ENCODE measurements at places on chromosomes 1 and 21.

DNA sequence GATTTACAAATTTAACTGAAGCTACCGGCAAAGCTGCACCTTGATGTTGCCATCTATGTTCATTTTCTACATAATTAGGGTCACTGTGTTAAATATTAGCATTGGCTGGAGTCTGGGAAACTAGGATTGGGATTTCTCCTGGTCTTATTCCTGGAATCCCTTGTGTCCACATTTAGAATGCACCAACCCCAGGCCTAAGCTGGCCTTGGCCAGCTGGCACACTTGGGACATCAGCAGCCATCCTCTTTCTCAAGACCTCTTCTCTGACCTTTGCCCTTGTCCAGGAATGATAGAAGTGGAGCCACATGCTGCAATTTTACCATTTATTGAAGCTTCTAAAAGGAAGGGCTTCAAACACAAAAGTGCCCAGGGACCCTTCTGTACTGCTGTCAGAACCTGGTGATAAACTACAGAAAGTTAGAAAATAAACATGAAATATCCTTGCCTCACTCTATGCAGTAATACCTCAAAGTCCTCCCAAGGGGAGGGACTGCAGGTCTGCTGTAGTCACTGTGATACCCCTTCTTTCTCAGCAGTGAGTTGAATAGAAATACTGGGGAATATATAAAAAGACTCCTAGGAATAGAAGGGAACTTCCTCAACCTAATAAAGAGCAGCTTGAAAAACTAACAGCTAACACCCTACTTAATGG lies 13.7 kb upstream of the PIGC start:
- no peak for DNase-seq

- no peak for DNase-seq
Measured at GRCh38 chr21:37412603-37413360, 46.2 kb downstream of the DYRK1A start.

DNA sequence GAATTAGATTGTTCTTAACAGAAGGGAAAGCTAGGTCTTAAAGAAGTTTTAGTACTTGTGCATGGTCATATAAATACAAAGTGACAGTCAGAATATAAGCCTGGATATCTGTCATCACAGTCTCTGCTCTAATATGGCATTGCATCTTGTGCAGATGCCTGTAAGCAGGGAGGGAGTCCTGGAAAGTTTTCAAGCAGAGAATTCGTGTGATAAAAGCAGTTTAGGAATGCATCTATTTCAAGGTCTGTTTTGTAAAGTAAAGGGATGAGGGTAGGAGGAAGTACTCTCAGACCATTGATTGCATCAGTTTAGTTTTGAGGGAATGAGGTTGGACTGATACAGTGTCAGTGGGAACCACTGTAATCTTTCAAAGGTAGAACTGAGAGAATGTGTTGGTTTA lies 30.6 kb downstream of the IARS2 start:
- no peak for DNase-seq

- DNase-seq, result no peak
Measured at GRCh38 chr1:59898927-59899326, 27.6 kb downstream of the CYP2J2 start.

GRCh38 chr1:94611681-94612475 lies 70.3 kb upstream of the F3 start:
- DNase-seq, result no peak

GRCh38 chr1:118247593-118247992 lies 62.6 kb upstream of the SPAG17 start:
- DNase-seq, result peak; percentile 18

- no peak for DNase-seq
Measured at GRCh38 chr21:36288651-36289243, 31.2 kb upstream of the MORC3 start.

GRCh38 chr1:1665815-1666251 lies 7.0 kb upstream of the CDK11B start:
- no peak for DNase-seq

- no peak for DNase-seq
Measured at GRCh38 chr1:243257189-243257588, 1.3 kb downstream of the SDCCAG8 start.

DNA sequence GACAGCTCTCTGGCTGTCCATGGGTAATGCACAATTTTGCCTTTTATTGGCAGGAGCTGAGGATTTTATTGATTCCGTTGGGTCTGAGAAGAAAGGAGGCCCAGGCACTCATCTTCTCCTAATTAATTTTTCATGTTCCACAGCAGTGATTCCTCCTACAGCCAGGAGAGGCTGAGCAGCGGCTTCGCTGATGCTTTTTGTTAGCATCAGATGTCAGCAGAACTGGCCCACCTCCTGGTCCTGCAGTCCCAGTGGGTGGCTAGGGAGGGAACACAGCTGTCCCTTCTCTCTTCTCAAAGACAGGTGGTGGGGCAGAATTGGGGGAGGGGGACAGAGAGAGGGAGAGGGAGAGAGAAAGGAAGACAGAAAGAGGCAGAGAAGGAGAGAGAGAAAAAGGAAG lies 5.7 kb downstream of the MT1HL1 start:
- no peak for DNase-seq

GRCh38 chr1:205430696-205431305 lies 8.9 kb upstream of the LEMD1 start:
- DNase-seq, result peak; percentile 63

- no peak for DNase-seq
Measured at GRCh38 chr21:21807598-21807903, 809.3 kb downstream of the NCAM2 start.

DNA sequence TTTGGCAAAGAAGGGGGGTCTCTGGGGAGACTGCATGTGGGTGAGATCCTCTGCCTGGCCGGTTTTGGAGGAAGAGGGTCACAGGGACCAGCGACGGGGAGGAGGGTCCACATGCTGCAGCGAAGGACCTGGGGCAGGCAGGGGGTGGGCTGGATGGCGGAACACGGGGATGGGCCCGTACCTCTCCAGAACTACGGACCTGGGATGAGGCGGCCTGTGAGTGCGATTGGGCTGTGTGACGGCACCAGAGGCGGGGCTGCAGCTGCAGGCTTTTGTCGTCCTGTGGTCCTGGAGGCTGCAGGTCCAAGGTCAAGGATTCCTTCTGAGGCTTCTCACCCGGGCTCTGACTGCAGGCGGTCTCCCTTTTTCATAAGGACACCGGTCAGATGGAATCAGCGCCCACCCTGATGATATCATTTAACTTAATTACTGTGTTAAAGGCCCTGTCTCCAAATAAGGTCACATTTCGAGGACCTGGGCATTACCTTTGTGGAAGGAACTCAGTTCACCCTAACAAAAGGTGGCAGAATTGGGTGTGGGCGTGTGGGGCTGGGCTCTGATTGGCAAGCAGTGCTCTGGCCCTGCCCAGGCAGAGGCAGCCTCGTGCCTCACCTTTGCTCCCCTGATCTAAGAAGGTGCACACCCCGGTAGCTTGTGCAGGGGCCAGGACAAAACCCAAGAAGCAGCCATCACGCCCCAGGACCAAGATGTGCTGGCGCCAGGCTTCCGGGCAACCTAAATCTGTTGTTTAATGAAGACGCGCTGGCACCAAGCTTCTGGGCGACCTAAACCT lies 60.0 kb upstream of the TRAPPC10 start:
- no peak for DNase-seq

GRCh38 chr1:185420588-185421081 lies 103.6 kb upstream of the IVNS1ABP start:
- DNase-seq, result no peak

- no peak for DNase-seq
Measured at GRCh38 chr21:38295997-38296764, 39.4 kb downstream of the KCNJ15 start.

- no peak for DNase-seq
Measured at GRCh38 chr21:21199342-21200102, 201.3 kb downstream of the NCAM2 start.

DNA sequence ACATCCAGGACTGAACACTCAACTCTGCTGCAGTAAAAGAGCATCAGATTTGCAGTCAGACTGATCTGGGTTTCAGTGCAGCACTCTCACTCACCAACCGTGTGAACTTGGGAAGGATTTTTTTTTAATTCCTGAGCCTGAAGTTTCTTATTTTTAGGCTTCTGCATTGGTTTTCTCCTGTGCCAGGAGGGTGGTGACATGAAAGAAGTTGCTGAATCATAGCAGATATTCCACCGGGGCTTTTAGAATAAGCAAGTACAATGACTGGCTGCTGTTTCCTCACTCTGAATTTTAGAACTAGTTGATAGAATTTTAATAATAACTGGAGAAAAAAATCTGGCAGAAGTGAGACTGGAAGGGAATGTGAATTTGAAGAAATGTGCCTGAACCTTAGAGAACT lies 11.6 kb downstream of the ADAM30 start:
- DNase-seq, result no peak

DNA sequence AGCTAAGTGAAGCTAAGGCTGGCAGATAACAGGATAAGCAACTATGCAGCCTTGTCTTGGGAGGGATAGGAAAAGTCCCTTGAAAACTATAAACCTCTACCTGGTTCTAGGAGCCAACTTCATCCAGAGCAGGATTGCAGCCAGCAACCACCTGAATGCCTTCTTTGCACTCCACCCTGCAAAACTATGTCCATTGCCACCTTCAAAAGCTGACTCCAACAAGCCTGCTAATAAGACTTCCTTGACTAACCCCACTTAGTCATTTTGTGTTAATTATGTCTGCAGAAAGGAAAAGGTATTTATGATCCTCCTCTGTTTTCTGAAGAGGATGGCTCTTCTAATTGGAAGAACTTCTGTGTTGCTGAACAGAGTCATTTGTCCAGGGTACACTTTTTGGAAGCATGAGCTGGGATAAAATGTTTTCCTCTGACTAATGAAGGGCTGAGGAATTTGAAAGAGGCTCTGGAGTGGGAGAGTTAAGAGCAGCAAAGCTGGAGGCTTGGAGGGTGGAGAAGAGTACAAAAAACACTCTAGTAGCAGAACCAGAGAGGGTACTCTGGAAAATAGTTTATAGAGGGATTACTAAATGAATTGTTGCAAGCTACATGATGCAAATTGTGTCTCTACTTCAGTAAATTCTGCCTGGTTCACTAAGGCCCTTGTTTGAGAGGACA lies 9.6 kb upstream of the RIMKLA start:
- no peak for DNase-seq

DNA sequence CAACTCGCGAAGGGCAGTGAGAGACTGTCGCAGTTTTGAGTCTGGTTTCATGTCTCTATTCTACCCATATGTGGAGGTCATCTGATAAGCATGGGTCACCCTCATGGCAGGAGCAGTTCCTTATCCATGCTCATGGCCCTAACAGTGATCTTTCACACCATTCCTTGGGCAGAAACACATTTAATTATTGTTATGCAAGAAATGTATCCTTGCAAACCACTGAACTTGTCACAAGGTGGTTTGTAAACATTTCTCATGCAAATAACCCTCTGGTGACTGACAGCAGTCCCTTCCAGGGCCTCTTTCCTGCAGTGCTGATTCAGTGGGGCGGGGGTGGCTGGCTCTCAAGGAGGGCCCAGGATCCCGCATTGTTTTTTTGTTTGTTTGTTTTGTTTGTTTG lies 421.4 kb upstream of the RUNX1 start:
- DNase-seq, result no peak

DNA sequence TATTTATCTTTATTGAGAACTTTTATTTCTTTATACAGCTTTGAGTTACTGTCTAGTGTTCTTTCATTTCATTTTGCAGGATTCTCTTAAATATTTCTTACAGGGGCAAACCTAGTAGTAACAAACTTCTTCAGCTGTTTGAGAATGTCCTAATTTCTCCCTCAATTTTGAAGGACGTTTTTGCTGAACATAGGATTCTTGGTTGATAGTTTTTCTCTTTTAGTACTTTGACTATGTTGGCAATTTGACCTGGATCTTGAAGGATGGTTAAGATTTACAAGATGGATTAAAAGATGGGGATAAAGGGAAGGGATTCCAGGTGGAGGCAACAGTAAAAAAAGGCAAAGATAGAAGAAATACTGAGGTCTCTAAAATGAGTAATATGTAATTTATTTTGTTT lies 38.9 kb downstream of the XPR1 start:
- no peak for DNase-seq

DNA sequence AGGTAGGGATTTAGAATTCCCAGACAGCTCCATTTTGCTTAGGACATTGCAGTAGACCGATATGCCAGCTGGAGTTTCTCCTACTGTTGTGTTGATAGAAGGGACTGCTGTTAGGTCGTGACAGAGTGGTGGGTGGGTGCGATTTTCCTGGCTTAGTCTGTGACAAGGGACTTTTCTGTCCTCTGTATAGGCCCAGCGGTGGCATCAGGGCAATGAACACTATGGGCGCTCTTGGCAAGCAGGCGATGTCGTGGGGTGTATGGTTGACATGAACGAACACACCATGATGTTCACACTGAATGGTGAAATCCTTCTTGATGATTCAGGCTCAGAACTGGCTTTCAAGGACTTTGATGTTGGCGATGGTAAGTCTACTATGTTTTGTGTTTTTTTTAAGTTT lies 321.8 kb downstream of the ZP4 start:
- DNase-seq, result no peak

DNA sequence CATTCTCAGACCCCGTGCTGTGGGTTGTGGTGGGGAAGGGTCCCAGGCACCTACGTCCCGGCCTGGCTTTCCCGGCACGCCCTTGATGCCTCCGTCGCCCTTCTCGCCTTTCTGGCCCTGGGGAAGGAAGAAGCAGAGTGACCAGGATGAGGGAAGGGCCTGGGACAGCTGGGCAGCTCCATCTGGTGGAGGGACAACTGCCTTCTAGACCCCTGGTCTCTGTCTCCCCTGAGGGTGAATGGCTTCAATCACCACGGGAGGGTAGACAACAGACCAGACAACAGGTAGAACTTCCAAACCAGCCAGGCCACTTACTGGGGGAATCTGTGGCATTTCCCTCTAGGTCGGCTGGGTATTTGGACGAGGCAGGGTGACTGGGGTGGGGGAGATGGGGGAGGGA lies 11.9 kb downstream of the COL16A1 start:
- DNase-seq, result no peak

All from RWPE1 (cell line).